K562 (cell line): ENCODE measurements at places on chromosomes 11 and 22.

GRCh38 chr11:2752923-2753322, 53.1 kb upstream of the KCNQ1OT1 start:
- no peak for DNase-seq

DNA sequence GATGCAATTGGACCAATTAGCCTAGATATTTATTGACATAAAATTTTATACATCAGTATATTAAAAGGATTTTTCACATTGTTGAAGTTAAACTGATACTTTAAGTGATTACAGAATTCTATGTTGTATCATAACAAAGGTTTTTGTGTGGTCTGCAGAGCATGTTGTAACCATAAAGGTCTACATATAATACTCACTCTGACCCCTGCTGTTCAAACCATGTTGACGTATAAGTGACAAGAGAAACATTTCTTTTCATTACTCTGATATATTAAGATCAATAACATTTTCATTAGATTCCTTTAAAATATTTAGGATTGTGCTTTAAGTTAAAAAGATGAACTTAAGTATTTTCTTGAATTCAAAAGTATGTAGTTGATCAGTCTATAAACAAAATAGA, 63.9 kb downstream of the GAS2 start:
- no peak for DNase-seq

DNA sequence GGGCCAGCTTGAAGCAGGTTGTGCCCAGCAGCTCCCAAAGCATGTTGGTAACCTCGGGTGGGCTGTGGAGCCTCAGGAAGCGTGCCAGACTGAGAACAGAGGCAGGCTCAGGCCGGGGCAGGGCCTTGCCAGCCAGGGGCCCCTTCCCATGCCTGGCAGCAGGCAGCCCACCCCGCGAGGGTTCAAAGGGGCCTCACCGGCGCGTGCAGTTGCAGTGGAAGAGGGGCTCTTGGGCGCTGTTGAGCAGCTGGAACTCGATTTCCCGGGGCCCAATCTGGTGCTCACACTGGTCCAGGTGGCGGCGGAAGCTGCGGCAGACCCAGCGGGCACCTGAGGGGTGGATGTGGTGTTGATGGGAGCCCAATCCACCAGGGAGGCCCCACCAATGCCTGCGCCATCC, 3.6 kb downstream of the PLA2G3 start:
- no peak for DNase-seq

GRCh38 chr11:12917822-12918221, 91.3 kb upstream of the RASSF10 start:
- no peak for DNase-seq

GRCh38 chr11:120134106-120134930, 3.6 kb downstream of the TRIM29 start:
- DNase-seq: no peak

GRCh38 chr22:42788021-42788420, 67.4 kb upstream of the A4GALT start:
- DNase-seq: no peak

GRCh38 chr11:21321072-21321471, 651.7 kb downstream of the NELL1 start:
- no peak for DNase-seq

GRCh38 chr11:129578006-129578405, 202.4 kb downstream of the BARX2 start:
- no peak for DNase-seq

DNA sequence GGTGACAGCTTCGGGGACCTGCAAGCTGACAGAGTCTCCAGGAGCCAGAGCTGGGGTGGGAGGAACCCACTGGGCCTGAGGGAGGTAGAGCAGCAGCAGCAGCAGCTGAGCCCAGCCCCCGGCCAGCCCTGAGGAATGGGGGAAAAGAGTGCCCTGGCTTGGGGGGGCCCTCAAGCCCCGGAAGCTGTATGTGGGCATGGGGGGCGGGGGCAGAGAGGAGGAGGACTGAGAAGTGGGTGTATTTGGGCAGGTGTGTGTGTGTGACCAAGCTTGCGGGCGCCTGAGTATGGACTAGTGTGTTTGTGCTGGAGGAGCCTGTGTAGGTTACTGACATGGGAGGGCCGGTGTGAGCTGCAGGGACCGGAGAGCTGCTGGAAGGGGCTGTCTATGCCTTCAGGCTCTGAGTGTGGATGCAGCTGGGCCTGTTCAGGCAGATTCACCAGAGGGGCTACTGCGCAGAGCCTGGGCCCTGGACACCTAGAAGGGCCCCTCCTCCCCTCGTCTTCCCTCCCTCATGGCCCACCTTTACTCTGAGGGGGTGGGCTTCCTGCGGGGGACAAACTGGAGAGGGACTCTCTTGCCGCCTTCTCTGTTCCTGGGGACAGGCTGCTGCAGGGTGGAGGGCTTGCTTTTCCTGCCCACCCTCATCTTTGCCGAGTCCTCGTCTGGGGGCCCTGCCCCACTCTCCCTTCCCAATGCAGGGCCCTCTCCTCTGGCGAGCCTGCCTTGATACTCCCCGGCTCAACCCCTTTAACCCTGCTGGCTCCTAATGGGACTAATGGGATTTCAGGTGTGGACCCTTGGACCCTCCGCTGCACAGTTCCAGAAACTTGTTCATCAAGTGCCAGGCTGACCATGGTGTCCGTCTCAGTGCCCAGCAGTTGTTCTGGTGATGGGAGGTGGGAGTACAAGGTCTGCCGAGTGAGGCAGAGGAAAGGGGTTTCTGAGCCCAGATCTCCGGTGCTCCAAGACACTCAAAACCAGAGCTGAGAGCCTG, 28.2 kb downstream of the ST3GAL4 start:
- no peak for DNase-seq

DNA sequence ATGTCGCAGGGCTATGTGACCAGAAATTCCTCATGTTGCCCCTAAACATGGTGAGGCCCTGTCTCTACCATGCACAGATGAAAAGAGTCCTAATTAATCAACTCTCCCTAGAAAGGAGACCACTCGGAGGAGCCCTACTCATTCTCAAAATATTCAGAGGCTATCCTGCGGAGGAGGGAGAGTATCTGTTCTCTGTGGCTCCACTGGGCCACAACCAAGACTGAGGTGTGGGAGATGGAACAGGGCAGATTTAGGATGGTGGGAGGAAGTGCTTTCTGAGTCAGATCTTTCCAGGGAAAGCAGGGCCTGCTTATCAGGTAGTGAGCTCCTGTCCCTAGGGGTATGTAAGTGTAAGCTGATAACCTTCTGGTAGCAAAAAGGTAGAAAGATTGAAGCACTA, 37.0 kb upstream of the PRDM11 start:
- no peak for DNase-seq

DNA sequence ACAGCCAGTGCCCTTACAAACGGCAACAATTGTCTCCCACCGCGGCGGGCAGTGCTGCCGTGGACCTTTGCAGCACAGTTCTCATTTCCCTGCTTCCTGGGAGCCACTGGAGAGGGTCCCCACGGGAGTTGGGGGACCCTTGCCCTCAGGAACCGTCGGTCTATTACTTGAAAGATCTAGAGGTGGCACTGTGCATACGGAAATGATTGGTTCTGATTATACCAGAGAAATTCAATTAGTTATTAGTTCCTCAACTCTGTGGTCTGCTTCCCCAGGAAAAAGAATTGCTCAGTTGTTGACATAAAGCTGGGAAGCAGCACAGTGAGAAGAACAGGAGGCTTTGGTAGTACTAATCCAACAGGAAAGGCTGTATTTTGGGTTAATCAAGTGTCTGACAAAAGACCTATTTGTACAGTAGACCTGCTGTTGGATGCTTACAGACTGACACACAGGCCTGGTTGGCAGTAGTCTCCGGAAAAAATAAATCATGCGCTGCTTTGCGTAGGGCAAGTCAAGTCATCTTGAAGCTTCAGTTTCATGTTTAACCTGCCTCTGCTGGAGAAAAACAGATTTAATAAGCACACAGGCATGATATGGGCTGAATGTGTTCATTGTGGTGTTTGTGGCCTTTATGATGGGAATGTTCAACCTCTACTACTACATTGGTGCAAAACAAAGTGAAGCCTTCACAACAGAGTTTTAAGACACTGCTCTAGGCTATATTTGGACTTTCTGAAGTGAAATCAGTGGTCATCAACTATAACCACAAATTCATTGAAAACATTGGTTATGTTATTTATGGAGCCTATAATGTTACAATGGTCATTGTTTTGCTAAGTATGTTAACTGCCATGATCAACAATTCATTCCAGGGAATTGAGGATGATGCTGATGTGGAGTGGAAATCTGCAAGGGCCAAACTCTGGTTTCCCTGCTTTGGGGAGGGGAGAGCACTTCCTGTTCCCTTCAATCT, 54.6 kb upstream of the SC5D start:
- DNase-seq: no peak

DNA sequence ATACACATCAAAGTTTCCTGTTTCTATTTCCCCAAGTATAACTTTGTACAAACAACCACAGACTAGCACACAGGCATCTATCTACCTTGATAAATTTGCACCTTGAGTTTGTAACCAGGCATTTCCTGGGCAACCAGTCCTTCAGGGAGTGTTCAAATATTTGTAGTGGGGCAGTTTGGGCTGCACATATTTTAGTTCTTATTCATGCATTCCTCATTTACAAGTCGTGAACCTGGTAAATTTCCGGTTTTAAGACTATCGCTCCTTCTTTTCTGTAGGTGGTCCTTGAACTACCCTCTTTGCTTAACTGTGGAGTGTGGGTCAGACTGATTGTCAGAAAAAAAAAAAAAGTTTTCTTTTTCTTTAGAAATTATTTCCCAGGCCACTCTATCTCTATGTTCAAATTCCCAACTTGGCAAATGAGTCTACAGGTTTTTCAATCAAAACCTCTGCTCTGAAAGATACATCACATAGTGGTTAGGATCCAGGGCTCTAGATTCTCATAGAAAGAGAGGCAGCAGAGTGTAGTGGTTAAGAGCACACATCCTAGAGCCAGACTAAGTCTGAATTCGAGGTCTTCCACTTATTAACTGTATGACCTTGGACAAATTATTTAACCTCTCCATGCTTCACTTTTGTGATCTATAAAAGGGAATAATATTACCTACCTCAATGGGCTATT, 201.5 kb downstream of the SOX6 start:
- DNase-seq: no peak
